Stimulated activated CD4-positive, alpha-beta T cell treated with anti-CD3 and anti-CD28 coated beads, Interleukin-15, amount 100 ng/mL, for 1 hour (primary cell): ENCODE measurements at places on chromosomes 11 and 22.

GRCh38 chr11:2955906-2956476 lies 26.8 kb upstream of the PHLDA2 start:
- no peak for DNase-seq

DNA sequence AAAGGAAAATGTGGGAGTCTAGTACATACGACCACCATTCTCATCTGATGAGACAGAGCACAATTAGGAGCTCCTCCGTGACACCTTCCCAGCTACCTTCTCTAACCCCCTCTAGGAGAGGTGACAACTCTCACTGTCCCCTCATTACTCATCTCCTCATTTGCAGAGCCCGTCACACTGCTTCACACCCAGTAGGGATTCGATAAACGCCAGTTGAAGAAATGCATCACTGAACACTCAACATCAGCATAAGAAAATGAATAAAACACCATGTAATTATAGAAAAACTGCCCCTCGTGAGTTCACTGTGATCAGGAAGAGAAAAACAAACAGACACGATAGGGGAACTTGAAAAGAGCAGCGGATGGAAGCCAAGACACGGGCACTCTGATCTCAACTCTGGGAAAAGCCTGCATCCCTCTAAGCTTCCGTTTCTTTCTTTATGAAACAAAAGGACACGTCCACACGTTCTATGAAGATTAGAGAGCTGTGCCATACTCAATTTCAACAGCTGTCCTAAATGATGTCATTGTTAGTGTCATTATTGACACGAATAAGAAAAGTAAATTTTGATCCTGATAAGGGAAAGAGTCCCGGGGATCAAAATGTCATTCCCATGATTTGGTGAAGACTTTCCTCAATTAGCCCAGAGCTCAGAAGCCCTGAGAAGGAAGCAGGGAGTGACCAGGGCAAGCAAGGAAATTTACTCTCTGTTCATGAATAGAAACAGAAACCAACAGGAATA lies 356.9 kb downstream of the LARGE1 start:
- no peak for DNase-seq

DNA sequence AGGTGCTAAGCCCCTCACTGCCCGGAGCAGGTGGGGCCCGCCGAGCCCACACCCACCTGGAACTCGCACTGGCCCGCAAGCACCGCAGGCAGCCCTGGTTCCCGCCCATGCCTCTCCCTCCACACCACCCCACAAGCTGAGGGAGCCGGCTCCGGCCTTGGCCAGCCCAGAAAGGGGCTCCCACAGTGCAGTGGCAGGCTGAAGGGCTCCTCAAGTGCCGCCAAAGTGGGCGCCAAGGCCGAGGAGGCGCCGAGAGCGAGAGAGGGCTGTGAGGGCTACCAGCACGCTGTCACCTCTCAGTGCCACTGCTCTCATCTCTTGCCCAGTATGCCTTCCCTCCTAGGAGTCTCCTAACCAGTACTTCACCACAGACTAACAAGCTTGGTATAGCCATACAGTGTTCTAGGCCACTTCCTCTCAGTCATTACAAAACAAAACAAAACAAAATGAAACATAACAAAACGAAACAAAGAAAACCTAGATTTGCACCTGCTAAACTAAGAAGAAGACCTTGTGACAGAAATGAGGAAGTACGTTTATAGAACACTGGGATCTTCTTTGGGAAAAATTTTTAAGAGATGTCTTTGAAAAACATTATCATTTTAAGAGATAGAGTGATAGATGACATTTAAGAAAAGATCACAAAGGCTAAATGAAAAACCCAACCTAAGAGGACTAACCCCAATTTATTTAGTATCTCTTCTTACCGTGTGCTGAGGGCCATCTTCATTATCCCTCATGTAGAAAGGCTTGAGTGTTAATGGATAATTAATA lies 47.7 kb upstream of the GAB2 start:
- DNase-seq: no peak

DNA sequence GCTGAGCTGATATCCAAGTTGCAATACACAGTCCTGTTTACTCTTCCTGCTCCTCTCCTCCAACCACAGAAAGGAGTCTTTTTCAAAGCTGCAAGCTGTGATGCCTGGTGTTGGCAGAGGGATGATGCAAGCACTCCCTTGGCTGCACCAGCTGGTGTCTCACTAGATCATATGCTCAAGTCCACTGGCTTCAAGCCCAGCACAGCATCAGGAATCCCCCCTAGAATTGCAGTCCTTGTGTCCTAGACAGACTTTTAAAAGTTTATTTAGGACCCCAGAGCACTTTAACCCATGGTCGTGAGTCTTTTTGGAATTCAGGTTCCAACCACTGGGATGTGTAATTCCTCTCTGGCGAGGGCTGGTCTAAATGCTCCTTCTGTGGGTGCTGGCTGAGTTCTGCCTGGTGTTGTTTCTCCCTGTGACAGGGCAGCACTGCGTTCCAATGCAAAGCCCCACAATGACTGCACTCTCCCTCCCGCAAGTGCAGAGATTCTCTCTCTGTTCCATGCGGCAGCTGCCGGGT lies 1.9 kb upstream of the HEPN1 start:
- no peak for DNase-seq

- no peak for DNase-seq
Observed at GRCh38 chr11:62398011-62398994, 20.5 kb upstream of the SCGB1A1 start.

DNA sequence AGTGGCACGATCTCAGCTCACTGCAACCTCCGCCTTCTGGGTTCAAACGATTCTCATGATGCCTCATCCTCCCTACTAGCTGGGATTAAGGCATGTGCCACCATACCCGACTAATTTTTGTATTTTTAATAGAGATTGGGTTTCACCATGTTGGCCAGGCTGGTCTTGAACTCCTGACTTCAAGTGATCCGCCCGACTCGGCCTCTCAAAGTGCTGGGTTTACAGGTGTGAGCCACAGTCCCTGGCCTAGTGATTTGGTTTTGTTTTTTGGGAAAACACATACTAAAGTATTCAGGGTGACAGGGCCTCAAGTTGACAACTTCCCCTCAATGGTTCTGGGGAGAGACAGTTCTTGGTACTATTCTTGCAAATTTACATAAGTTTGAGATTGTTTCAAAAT lies 22.1 kb downstream of the TNRC6B start:
- DNase-seq: no peak
